NCI-H1694 (cell line): ENCODE measurements at places on chromosomes 5 and 9.

DNA sequence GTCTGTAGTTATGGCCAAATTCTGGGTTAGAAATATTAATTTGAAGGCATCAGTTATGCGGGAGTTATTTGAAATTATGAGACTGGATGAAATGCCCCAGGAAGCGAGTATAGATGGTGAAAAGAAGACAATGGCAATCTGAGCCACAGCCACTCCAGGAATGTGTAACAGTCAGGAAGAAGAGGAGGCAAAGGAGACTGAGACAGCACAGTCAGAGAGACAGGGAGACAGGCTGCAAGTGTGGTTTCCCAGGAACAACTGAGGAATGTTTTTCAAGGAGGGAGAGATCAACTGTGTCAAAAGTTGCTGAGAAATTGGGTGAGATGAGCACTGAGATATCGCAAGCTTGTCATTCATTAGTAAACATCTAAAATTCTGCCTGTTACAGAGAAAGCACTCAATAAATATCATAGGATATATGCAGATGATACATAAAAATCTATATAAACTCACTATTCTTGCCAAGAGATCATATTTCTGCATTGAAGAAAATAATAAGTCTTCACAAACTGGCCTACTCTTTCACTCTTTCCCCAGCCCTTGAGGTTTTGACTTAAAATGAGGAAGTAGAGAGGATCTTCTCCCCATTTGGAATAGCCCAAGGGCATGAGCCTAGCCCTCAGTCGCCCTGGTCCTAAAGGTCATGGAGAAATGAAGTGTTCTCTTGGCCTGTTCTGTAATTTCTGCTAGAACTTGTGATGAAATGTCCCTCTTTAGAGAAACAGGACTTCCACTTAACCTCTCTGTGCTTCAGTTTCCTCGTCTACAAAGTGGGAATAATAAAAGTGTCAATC lies 48.5 kb upstream of the RLN1 start:
- DNase-seq = no peak

GRCh38 chr5:163885117-163885516 lies 379.7 kb downstream of the MAT2B start:
- DNase-seq = no peak

DNA sequence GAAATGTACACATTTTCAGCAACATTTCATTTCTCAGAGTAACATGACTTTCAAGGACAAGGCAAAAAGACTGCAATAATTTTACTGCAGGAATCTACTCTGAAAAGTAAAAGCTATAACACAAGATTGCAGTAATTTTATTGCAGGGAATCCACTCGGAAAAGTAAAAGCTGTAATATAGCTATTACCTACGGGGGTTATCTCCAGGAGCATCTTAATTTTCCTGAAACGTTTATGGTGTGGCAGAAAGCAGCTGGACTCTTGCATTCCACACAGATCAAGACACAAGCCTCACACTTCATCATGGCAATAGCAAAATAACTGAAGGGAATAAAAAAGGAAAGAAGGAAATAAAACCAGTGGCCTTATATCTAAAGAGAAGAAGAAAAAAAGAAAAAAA lies 171.2 kb downstream of the TSSK1B start:
- DNase-seq = no peak

GRCh38 chr5:21024966-21025365 lies 1037.0 kb upstream of the CDH18 start:
- no peak for DNase-seq

DNA sequence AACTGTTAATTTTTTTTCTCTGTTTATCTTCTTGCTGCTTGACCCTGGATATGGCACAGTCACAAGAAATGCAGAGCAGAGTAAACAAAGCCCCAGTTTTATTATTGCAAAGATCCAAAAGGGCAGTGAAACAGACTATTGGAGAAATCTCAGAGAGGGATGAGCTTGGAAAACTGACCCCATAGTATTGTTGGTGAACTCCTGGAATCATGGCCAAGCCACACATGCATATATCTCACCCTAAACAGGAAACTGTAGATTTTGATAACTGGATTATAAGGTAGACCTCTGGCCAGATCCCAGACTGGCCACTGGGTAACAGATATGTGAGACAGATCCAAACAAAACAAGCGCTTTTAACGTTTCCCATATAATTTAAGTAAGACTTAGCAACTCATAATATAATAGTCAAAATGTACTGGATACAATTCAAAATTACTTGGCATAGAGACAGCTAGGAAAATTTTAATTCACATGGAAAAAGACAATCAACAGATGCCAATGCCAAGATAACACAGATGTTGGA lies 263.5 kb upstream of the SEMA6A start:
- no peak for DNase-seq

GRCh38 chr5:158466191-158466590 lies 607.2 kb upstream of the CLINT1 start:
- no peak for DNase-seq

DNA sequence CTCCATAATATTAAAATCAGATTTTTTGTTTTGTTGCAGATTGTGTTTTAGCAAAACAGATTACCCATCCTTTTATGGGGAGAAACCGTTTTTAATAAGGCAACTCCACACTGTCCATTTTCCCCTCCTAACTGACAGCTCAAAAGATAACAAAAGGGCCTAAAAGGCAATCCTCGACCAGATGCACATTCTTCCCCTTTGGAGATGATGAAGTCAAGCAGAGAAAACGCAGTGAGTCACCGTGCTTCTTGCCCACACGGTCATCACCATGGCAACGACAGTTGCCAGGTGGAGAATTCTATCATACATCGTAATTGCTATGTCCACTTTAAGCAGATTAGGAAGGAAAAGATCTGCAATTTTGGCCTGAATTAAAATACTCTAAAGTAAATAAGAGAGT lies 96.4 kb downstream of the DIRAS2 start:
- DNase-seq = no peak

DNA sequence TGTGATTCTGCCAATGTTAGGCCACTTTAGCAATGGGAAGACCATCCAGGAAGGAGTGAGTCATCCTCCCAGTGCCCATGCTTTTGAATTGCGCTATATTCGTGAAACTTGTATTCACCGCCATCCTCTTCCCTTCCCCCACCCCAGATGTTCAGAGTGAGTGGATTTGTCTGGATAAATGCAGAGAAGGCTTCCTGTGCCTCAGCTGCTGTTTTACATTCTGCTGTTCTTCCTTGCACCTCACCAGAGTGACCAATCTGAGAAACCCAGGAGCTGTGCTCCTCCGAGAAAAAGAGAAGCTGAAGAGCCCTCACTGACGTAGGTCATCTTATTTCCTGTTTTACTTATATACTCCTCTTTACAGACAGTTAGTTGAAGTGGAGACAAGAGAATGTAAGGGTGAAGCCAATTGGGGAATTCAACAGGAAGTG lies 24.6 kb upstream of the SVEP1 start:
- no peak for DNase-seq

- no peak for DNase-seq
Measured at GRCh38 chr5:16660982-16661381, 44.2 kb upstream of the RETREG1 start.

GRCh38 chr5:101675510-101676219 lies 620.4 kb downstream of the SLCO4C1 start:
- peak; percentile 71 for DNase-seq

- DNase-seq = no peak
Measured at GRCh38 chr5:172007175-172008110, 1.0 kb upstream of the FBXW11 start.

- no peak for DNase-seq
Measured at GRCh38 chr5:76794871-76795270, 24.0 kb upstream of the F2RL1 start.

GRCh38 chr9:7813030-7813429 lies 13.5 kb upstream of the DMAC1 start:
- no peak for DNase-seq

GRCh38 chr5:133121611-133122150 lies 69.9 kb downstream of the HSPA4 start:
- DNase-seq = no peak

DNA sequence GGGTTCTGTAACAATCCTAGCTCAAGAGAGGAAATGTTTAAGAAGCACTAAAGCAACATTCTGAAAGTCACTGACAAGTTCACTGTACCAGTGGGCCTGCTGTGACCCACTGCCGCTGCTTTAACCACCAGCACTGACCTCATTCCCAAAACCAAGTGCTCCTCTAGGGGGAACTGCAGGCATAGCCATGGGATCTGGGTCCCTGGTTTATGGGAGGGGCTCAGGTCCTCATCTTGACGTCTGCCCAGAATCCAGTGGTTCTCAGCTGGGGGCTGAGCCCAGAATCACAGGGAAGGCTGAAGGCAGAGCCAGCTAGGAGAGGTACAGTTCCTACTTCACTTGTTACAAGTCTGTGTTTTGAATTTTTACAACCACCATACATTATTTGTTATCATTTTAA lies 36.1 kb upstream of the SLC2A8 start:
- no peak for DNase-seq

GRCh38 chr9:16325966-16326365 lies 544.5 kb downstream of the BNC2 start:
- no peak for DNase-seq

- DNase-seq = no peak
Measured at GRCh38 chr9:1881708-1882295, 133.3 kb upstream of the SMARCA2 start.

GRCh38 chr9:20740929-20741582 lies 57.0 kb downstream of the FOCAD start:
- no peak for DNase-seq

DNA sequence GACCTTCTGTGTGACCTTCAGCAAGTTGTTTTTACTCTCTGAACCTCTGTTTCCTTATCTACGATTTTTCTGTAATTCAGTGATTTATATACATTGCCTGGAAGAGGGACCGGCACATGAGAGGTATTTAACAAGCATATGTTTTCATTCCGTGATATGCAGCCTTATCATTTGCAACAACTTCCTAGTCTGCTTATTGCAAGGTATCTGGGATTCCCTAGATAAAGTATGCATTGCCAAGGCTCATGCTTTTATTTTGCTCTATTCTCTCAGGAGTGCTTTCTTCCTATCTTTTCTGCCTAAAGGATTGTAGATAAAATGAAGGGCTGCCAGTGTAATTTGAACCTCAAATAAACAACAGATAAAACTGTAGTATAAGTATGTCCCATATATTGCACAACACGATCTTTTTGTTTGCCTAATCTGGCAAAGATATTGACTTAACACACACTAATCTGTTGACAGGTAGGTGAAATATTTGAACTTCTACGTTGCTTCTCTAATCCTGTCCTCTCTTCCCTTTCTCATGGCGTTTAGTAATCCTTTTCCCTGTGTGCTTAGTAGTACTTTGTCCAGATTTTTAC lies 377.2 kb upstream of the TNC start:
- DNase-seq = no peak

DNA sequence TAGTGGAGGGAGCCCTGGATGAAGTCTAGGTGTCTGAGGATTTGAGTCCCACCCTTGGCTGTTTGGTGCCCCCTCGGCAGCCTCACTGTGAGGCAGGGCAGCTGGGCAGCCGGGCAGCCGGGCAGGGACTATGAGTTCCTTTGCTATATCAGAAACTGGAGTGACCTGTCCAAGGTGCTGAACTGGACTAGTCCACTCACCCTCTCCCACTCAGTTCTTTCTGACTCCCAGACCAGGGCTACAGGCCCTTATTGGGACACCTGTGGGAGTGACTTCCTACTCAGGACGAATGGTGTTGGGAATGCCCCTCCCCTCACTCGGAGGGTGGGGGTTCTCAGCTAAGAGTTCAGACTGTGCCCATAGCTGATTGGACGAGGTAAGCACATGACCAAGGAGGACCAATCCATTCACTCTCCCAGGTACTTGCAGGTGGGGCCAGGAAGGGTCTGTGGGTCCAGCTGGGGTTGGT lies 34.1 kb upstream of the RAPGEF1 start:
- DNase-seq = no peak
